ENCODE measurements at places on chromosomes 16 and 17.
A peak's percentile ranks its signal among the peaks of the same experiment; 100 is the strongest.

DNA sequence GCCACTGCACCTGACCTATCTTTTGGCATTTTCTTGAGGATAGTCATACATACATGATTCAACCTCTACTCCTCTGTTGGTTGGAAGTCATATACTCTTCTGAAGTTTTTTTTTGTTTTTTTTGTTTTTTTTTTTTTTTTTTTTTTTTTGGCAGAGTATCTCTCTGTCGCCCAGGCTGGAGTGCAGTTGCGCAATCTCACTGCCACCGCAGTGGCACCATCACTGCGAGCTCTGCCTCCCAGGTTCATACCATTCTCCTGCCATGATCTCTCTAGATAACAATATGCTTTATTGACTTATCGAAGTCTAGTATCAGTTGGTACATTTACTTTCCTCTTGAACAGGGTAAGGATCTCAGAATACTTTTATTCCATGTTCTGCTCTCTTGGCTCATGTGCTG is 224.2 kb upstream of the WSCD1 start:
- no peak for DNase-seq

- DNase-seq: no peak
These were observed 350.9 kb downstream of the FOXL1 start for GRCh38 chr16:86929057-86929871.

DNA sequence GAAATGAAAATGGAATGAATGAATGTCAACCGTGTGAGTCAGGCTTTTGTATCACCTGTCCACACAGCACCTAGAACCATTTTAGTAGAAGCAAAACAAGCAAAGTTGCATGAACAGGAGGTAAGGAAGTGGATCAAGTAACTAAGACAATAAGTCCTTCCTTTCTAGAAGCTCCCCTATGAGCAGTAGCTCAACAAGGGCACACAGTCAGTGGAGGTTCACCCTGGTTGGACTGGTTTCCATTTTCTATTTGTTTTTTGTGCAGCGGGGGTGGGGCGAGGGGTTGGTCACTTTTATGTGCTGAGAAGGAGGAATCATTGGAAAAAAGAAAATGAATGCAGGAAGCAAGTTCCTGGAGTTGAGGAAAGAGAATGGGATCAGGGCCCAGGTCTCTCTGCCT is 4.0 kb upstream of the HSBP1 start:
- no peak for DNase-seq

DNA sequence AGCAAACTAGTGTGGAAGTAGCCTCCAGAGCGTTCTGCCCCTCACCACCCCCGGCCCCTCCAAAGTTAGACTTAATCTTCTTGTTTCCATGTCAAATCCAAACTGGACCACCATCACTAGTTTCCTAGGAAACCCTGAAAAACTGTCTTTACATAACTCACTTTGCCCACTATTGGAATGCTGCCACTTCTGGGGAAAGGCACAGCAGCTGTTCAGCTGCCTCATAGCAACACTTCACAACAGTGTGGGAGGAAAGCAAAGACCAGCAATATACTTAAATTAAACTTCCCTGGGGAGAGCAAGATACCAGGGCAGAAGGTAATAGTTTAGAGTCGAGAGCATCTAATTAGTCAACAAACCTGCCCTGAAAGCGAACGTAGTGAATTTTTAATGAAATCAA is 452.2 kb downstream of the KCNJ2 start:
- DNase-seq: no peak

- DNase-seq: no peak
These were observed 265.8 kb upstream of the SOX9 start for GRCh38 chr17:71855010-71855409.

DNA sequence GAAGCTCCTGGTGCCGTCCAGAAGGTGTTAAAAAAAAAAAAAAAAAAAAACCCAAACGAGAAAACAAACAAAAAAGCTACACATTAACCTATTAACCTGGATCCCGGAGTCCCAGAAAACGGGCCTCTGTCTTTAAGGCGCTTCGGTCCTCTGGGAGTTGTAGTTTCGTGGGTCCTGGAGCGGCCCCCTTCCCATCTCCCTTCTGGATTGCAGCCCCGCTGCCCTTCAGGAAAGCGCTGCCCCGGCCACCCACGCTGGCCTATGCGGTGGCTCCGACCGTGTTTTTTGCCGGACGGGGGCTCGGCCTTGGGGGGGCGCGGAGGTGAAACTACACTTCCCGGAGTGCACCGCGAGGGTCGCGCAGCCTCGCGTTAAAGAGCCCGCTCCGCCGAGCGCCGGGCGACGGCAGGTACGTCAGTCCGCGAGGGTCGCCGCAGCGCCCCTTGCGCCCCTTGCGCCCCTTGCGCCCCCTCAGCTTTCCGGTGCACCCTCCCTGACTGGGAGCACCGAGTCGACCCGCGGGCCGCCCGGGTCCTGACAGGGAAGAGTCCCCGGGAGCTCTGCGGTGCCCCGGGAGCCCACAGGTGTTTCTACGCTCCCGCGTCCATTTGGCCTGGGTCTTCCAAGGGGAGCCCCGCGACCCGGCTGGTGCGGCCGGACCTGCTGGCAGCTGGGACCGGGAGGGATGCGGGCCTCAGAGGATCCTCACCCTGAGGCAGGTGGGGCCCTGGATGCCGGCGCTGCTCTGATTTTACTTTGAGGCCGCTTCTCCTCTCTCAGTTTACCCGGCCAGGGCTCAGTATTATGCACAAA is at the start of gene FCSK:
Gene FCSK (plus strand): TSS at position 374 of the 813 bp plus-strand sequence. CDS start 8,596 bp downstream, outside the sequence.
- DNase-seq: peak; percentile 65

DNA sequence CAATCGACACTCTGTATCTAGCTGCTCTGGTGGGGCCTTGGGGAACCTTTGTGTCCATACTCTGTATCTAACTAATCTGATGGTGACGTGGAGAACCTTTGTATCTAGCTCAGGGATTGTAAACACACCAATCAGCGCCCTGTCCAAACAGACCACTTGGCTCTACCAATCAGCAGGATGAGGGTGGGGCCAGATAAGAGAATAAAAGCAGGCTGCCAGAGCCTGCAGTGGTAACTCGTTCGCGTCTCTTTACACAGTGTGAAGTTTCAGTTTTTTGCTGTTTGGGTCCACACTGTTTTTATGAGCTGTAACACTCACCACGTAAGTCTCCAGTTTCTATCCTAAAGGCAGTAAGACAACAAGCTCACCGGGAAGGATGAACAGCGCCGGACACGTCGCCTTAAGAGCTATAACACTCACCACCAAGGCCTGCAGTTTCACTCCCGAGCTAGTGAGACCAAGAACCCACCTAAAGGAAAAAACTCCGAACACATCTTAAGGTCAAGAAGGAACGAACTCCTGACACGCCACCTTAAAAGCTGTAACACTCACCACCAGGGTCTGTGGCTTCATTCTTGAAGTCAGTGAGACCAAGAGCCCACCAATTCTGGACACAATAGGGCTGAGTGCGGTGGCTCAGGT is 64.6 kb downstream of the KPNA2 start:
- DNase-seq: no peak

DNA sequence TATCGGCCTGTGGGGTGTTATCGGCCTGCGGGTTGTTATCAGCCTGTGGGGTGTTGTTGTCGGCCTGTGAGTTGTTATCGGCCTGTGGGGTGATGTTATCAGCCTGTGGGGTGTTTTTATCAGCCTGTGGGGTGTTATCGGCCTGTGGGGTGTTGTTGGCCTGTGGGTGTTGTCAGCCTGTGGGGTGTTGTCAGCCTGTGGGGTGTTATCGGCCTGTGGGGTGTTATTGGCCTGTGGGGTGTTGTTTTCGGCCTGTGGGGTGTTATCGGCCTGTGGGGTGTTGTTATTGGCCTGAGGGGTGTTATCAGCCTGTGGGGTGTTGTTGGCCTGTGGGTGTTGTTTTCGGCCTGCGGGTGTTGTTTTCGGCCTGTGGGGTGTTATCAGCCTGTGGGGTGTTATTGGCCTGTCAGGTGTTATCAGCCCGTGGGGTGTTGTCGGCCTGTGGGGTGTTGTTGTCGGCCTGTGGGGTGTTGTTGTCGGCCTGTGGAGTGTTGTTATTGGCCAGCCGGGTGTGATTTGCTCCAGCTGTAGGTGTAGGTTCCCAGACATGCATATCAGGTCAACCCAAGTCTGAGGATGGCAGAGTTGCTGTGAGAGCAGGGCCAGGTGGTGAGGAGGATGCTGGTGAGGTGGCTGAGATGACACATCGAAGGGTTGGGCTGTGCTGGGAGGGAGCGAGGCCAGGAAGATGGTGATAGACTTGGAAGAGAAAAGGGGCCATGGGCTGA is 7.1 kb downstream of the TRARG1 start:
- no peak for DNase-seq

GRCh38 chr16:3317315-3317999 is 12.2 kb downstream of the ZNF75A start:
- DNase-seq: no peak
